ENCODE measurements at places on chromosomes 7 and 10.

GRCh38 chr10:28558186-28558585 lies 25.3 kb downstream of the WAC start:
- no peak for DNase-seq

GRCh38 chr7:2474813-2475677 lies 1.2 kb downstream of the GRIFIN start:
- no peak for DNase-seq

DNA sequence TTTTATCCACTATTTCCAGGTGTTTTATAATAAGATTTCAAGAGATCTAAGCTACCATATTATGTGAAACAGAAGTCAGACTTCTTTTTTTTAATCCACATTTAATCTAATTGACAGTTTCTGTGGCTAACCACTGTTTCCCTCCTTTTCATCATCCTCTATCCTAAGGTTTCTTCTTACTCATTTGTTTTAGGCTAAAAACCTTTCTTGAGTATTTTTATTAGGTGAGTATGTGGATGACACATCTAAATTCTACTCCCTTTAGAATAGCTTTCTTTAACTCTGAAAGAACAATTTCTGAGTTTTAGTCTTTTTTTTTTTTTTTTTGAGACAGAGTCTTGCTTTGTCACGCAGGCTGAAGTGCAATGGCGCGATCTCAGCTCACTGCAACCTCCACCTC lies 62.7 kb downstream of the NPY start:
- DNase-seq, result no peak

DNA sequence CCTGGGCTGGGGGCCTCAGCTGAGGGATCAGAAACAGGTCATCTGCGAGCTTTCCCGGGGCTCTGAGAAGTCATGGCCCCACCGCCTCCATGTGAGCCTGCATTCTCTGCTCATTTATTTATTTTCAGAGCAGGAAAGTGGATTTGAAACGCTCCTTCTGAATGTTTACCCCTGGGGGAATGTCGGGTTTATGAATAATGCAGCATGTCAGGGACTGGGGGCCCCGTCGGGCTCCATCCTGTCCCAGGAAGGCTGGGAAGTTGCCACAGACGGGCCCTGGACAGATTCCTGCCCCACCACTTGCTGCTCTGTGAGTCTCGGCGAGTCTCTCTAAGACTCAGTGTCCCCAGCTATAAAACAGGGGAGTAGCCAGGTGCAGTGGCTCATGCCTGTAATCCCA lies 11.9 kb upstream of the GTF2IRD1 start:
- DNase-seq, result no peak

GRCh38 chr7:157818701-157819454 lies 482.1 kb downstream of the DNAJB6 start:
- DNase-seq, result no peak

DNA sequence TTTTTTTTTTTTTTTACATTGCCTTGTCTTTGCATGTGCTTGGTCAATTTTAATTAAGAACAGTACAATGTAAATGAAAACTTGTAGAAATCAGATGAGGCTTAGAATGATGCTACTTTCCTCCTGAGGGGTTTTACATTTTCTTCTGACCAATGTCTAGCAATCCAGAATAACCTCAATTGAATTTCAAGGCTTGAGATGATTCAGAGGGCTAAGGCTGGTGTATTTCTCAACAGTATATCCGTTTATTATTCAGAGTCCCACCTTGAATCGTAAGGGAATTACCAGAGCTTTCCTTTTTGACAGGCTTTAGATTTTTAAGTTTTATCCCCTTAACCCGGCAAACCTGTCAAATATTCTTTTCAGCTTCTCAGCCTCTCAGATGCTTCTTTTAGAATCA lies 231.2 kb upstream of the STK17A start:
- no peak for DNase-seq

DNA sequence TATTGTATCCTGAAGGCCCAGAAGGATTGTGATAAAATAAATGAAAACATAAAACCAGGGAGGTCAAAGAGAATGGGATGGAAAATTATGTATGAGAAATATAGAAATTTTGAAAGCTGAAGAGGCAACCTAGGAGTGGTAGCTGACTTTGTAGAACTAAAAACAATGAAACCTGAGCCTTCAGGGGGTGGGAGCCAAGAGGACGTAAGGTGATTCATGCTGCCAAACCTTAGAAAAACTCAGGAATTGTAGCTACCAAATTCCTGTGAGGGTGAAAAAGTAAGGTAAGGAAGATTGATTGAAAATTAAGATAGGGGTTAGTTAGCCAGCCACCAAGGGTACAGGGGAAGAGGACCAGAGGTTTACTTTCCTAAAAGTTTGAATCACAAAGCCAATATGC lies 213.2 kb downstream of the KCND2 start:
- DNase-seq, result no peak

DNA sequence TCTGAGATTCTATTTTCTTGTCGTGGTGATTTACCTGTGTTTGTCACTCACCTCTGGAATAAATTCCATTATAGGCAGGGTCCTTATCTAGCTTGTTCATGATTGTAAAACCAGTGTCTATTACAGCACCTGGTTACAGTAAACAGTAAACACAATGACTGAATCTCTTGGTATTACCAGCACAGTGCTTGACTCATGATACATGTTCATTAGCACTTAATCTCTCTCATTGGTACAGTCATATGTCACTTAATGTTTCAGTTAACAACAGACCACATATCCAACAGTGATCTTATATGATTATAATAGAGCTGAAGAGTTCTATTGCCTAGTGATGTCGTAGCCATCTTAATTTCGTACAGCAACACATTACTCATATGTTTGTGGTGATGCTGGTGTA lies 1.6 kb upstream of the TASOR2 start:
- DNase-seq, result no peak

GRCh38 chr7:77662869-77663268 lies 33.4 kb upstream of the RSBN1L start:
- no peak for DNase-seq

DNA sequence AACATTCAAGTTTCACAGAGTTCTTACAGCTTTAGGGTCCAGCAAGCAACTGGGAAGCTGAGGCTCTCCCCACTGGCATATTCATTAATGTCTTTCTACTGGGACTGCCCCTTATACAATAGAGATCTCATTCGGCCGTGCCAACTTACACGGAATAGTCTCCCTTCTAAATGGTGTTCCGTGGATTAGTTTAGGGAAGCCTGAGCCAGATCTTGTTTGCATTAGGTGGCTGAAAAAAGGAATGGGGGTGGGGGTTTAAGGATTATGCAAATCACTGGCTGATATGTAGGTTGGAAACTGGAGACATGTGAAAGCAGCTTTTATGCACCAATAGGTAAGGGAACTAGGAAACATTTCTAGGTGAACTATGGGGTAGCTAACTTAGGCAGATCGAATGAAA lies 218.3 kb downstream of the TRIL start:
- no peak for DNase-seq

DNA sequence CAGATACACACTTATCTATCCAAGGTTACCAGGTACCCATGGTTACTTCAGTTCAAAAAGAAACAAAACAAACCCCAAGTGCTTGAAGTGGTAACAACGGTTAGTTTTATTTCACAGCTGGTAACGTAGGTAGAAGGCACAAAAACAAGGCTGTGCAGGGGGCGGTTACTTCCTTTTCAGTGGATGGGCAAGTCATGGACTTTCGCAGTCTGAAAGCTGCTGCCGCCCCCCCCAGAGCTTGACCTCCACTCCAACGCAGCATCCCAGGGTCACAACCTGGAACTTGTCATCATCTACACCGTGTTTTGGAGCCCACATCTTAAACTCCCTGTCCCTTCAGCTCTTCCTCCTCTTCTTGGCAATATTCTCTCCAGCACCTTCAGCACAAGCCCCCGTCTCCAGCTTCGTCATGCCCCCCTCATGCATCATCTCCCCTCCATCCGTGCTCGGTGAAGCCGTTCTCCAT lies 181.2 kb upstream of the ITGB1 start:
- DNase-seq, result peak; percentile 58

GRCh38 chr10:101833466-101833865 lies 10.1 kb downstream of the KCNIP2 start:
- DNase-seq, result no peak

GRCh38 chr10:96618653-96619052 lies 31.8 kb upstream of the TM9SF3 start:
- DNase-seq, result no peak

GRCh38 chr10:77229704-77230103 lies 407.9 kb downstream of the KCNMA1 start:
- no peak for DNase-seq

DNA sequence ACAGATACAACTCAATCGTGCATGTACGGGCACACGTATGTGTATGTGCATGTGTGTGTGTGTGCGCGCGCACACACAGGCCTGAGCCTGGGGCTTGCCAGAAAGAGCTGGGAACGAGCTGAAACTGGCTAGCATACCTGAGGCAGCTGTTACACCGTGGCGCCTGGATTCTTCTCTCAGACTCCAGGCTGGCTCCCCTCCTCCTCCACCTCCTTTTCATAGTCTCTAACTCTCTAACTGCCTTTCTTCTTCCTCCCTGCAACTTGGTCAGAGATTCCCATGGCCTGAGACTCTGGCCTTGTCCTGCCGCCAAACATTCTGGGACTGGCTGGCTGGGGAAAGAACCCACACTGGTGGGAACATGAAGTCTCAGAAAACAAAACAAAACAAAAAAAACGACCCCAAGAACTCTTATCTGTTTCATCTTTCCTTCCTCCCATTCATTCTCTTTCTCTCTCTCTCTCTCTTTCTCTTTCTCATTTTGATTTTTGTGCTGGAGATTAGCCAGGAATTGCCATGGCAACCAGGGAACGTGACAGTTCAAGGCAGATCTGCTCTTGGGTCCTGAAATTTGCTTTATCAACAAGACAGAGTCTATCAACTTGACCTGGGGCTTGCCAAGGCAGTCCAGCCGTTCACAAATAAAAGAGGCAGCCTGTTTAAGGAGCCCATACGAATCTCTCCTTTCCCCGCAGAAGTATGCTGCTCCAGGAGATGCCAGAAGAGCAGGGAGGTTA lies 76.8 kb upstream of the SEM1 start:
- no peak for DNase-seq

GRCh38 chr10:103763374-103764202 lies 91.8 kb downstream of the SH3PXD2A start:
- peak; percentile 25 for DNase-seq

GRCh38 chr7:46213154-46213537 lies 292.1 kb upstream of the IGFBP3 start:
- no peak for DNase-seq

GRCh38 chr10:15824498-15824897 lies 35.8 kb downstream of the MINDY3 start:
- DNase-seq, result no peak

DNA sequence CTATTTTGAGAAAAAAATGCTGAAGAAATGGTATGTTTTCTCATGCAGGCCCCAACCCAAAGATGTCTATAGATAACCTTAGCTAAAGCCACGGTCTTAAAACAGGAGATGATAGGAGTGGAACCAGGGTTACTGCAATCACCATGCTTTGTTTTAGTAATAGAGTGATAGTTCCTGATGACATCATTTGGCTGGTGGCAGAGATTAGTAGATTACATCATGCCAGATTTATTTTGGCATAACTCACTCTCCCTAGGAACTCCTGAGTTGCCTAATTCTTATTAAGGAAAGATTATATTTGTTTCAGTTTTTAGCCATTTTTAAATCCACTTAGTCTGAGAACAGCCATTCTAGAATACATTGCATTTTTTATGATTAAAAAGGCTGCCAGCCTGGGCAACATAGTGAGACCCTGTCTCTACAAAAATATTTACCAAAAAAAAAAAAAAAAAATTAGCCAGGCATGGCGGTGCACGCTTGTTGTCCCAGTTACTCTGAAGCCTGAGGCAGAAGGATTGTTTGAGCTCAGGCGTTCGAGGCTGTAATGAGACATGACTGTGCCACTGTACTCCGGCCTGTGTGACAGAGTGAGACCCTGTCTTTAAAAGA lies 17.8 kb downstream of the ENO4 start:
- no peak for DNase-seq

GRCh38 chr10:37948210-37948609 lies 28.2 kb downstream of the ZNF25 start:
- DNase-seq, result no peak

- no peak for DNase-seq
These were observed 81.4 kb upstream of the PLPP4 start for GRCh38 chr10:120375666-120376065.

DNA sequence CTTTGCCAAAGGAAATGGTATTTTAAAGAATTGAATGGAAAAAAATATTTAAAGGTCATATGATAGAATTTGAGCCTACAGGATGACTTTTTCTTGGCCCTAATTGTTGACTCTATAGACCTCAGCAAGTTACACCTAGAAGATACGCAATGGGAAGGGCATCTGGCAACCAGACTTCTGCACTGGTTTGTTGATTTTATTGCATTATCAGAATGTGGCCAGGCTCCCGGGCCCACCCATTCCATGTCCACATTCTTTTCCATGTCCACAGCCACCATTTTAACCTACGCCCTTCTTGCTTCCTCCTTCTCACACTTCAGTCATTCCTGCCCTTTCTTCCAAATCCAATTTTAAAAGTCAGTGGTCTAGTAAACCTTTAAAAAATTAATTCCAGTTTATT lies 738.4 kb downstream of the SUGCT start:
- no peak for DNase-seq

GRCh38 chr7:140519007-140519399 lies 39.7 kb upstream of the MKRN1 start:
- DNase-seq, result no peak

GRCh38 chr7:149175150-149175549 lies 20.2 kb upstream of the ZNF282 start:
- no peak for DNase-seq

DNA sequence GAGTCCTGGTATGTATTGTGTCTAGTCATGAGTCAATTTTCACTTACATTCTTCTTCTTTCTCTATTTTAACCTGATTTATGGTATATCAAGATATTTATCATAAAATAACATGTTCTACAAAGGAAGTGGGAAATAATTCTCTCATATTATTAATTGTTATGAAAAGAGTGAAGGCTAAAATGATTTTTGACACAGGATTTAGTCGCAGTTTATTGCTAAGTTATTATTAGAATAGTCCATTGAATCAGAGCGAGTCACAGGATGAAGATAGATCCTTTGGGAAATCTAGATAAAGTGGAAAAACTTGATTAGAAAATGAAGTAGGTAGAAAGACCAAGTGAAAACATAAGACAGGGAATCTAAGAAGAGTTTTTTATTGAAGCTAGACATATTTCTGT lies 184.3 kb upstream of the DGKB start:
- DNase-seq, result no peak
